ENCODE measurements at places on chromosomes 13 and 19.

- DNase-seq: peak; percentile 61
Observed at GRCh38 chr19:45693106-45693788, 781 bp downstream of the QPCTL start.

DNA sequence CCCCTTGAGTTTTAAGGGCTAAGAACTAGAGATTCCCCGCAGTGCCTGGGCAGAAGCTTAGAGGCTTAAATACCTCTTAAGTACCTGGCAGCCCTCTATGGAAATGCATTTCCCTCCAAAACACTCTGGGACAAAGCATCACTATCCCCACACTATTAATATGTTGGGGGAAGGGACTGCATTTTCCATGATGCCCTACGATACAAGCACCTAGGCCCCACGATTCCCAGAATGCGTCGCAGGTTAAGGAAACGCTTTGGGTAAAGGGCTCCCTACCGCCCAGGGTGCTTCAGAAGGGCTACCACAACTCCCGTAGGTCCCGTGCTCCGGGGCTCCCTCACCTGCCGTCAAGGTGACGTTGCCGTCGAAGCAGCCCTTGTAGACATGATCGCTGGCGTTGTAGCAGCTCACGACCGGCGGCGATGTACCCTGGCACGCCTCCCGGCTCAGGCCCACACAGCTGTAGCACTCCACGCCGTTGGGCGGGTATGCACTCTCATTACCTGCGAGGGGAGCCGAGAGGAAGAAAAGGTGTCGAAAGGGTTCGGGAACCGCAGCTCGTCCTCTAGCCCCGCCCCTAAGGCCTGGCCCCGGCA, 2.5 kb downstream of the LYPD3 start:
- no peak for DNase-seq

DNA sequence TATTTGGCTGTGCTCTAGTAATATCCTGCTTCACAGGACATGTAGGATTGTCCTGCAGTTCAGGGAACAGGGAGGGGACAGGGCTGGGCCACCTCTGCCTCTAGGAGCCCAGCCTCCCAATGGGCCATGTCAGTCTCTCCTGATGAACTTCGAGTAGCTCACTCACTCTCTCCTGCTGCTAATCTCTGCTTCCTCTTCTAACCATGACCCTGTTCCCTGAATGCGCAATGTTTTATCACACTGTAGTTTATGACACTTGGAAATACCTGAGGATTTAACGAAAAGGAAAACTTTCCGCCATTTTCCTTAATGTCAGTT, 9.2 kb downstream of the PARP4 start:
- DNase-seq: no peak

- no peak for DNase-seq
Observed at GRCh38 chr19:21134934-21135366, 6.9 kb upstream of the ZNF431 start.

- DNase-seq: no peak
Observed at GRCh38 chr19:19053508-19054314, 10.1 kb upstream of the SLC25A42 start.

- no peak for DNase-seq
Observed at GRCh38 chr13:73872397-73872796, 261.8 kb downstream of the KLF12 start.

DNA sequence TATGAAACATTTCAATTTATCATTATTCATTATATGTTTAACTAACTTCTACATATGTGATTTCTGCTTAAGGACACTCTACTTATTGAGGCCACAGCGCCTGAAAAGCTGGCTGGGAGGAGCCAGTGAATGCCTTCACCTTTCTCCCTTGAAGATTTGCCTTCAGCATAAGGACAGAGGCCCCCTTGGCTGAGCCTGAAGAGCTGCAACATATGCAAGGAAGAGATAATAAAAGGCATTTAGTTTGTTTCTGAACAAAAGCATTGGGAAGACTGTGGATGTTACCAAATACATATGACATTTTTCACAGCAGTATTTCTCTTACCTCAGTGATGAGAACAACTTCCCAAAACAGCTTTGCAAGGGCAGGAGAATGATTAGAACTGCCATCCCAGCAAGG, 92.1 kb downstream of the ABCC4 start:
- no peak for DNase-seq

DNA sequence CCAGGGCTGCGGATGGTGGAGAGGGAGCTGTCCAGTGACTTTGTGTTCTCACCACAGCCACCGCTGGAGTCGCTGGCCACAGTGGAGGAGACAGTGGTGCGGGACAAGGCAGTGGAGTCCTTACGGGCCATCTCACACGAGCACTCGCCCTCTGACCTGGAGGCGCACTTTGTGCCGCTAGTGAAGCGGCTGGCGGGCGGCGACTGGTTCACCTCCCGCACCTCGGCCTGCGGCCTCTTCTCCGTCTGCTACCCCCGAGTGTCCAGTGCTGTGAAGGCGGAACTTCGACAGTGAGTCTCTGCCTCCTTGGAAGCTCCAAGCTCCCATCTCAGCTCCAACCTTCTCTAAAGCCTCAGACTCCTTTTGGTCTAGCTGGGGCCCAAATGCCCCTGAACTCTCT, 21.4 kb downstream of the PPP2R1A start:
- DNase-seq: no peak
